ENCODE measurements at places on chromosomes 1 and 21. TPM values are rescaled to one million over a fixed set of nuclear protein-coding genes. Genes with fewer than 3 reads are reported as not detected.

GRCh38 chr1:15413563-15414444 lies 4.1 kb downstream of the EFHD2 start:
- H3K36me3 ChIP-seq, result no peaks in the 10 kb centered on the region
- H3K27me3 ChIP-seq, result no peaks in the 10 kb centered on the region
- H3K4me1 ChIP-seq, result peaks cover 64% of the 10 kb centered on the region
- DNase-seq, result no peak
- no peak overlapping the region for H3K27ac ChIP-seq

GRCh38 chr1:6483017-6483760 lies 8.3 kb downstream of the PLEKHG5 start:
- DNase-seq, result no peak
- no peaks in the 10 kb centered on the region for H3K36me3 ChIP-seq
- peaks cover 13% of the 10 kb centered on the region for H3K27me3 ChIP-seq

DNA sequence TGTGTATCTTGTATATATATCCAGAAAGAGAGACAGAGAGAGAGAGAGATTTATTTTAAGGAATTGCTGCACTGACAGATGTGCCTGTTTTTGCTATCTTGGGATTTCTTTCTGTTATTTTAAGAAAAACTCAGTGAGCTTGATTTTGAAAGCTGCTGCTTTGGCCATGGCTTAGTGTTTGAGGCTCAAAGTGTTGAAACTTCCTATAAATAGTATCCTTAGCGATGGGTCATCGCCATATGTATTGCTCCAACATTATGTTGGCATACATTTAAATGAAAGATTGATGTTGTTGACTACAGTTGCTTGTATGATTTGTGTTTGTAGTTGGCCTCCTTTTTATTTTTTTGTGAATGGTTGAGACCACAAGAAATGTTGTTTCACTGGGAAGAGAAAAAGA lies 29.0 kb upstream of the NTPCR start:
- no peak overlapping the region for H3K27ac ChIP-seq
- H3K4me1 ChIP-seq, result peaks cover 38% of the 10 kb centered on the region
- no peak for DNase-seq
- H3K36me3 ChIP-seq, result no peaks in the 10 kb centered on the region
- no peak overlapping the region for H3K4me3 ChIP-seq

GRCh38 chr1:104163912-104164476 lies 414.3 kb downstream of the AMY1C start:
- no peaks in the 10 kb centered on the region for H3K27me3 ChIP-seq
- H3K4me1 ChIP-seq, result no peaks in the 10 kb centered on the region
- no peaks in the 10 kb centered on the region for H3K36me3 ChIP-seq
- no peak for DNase-seq
- H3K27ac ChIP-seq, result no peak overlapping the region

- DNase-seq, result no peak
- no peak overlapping the region for H3K27ac ChIP-seq
- H3K4me3 ChIP-seq, result no peak overlapping the region
Measured at GRCh38 chr1:115829023-115829674, 11.8 kb downstream of the NHLH2 start.

DNA sequence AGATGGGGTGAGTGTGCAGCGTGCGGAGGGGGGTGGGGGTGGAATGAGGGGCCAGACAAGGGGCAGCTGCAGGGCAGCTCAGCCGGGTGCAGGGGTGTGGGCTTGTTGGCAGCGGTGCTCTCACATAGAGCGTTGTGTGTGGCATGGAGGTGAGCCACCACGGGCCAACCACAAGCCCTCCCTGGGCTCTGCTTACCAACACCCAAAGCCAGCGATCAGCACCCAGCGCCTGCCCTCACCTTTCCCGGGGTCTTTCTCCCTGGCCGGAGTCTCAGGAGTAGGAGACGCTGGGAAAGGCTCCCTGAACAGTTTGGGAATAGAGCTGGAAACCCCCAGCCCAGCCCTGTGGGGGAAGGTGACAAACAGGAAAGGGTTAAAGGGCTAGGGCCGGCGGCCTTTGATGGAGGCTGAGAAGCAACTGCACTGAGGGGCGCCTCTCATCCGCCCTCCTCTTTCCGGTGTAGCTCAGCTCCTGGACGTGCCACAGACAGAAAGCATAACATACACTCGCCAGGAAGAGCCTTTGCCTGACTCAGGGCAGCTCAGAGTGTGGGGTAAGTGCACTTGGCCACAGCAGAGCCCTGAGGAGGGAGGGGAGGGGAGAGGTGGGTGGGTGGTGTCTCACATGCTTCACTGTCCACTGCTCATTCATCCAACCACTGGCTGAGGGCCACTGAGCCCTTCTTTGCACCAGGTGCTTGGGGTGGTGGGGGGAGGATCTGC lies 577 bp downstream of the IKBKE start:
- DNase-seq, result no peak
- H3K27me3 ChIP-seq, result no peaks in the 10 kb centered on the region
- H3K4me1 ChIP-seq, result peaks cover 67% of the 10 kb centered on the region
- H3K27ac ChIP-seq, result peak overlapping the region; percentile 76
- H3K36me3 ChIP-seq, result peaks cover 18% of the 10 kb centered on the region
- H3K4me3 ChIP-seq, result peak overlapping the region; percentile 96

- no peaks in the 10 kb centered on the region for H3K4me1 ChIP-seq
- H3K27ac ChIP-seq, result no peak overlapping the region
- H3K4me3 ChIP-seq, result no peak overlapping the region
- H3K36me3 ChIP-seq, result no peaks in the 10 kb centered on the region
Measured at GRCh38 chr1:242452573-242452972, 71.9 kb downstream of the PLD5 start.

SEMA4A gene
- total RNA-seq, result 21.6 TPM

C1orf185 gene
- total RNA-seq, result not detected

CD84 gene
- 25.1 TPM for total RNA-seq

IL20 gene
- total RNA-seq, result not detected

TAS1R1 gene
- total RNA-seq, result not detected

ST6GALNAC5 gene
- total RNA-seq, result not detected

FAM72C gene
- total RNA-seq, result 4.1 TPM

ZSCAN20 gene
- 3.3 TPM for total RNA-seq

HCRTR1 gene
- total RNA-seq, result not detected

Data from CD8-positive, alpha-beta memory T cell (primary cell).